ENCODE measurements at places on chromosomes 12 and 14. TPM values are rescaled to one million over a fixed set of nuclear protein-coding genes. Genes with fewer than 3 reads are reported as not detected.

Gene ZNF84
- total RNA-seq = 4.8 TPM

DNA sequence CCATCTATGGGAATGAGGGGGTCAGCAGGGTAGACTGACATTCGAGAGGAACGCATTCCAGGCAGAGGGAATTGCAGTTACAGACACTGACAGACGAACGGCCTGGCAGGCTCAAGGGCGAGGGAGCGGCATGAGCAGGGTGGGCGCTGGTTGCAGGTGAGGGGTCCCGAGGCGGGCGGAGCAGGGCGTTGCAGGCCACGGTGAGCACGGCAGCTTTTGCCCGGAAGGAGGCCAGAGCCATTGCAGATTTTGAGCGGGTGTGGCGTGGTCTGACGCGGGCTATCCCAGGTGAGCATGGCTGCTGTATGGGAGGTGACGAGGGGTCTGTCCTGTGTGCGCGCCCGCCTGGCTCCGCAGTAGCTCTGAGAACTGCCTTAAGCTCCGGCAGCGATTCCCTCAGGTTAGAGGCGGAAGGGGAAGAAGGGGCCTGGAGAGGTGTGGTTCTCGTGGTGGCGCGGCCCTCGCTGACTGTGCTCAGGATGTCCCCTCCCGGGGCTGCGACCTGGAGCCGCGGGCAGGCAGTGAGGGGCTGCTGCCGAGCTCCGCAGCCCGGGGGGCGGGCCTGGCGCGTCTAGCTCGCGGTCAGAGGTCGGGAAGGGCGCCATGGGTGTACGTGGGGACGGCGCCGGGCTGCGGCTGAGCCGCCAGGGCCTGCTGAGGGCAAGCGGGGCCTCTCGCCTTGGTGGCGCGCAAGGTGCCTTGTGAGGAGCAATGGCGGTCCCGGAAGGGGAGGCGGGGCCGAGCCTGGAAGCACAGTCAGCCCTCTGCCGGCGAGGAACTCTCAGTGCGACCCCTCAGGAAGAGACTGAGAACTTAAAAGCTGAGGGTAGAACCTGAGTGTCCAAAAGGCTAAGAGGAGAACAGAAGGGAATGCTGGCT lies 177.1 kb downstream of the CACNA1C start:
- DNase-seq = no peak

DNA sequence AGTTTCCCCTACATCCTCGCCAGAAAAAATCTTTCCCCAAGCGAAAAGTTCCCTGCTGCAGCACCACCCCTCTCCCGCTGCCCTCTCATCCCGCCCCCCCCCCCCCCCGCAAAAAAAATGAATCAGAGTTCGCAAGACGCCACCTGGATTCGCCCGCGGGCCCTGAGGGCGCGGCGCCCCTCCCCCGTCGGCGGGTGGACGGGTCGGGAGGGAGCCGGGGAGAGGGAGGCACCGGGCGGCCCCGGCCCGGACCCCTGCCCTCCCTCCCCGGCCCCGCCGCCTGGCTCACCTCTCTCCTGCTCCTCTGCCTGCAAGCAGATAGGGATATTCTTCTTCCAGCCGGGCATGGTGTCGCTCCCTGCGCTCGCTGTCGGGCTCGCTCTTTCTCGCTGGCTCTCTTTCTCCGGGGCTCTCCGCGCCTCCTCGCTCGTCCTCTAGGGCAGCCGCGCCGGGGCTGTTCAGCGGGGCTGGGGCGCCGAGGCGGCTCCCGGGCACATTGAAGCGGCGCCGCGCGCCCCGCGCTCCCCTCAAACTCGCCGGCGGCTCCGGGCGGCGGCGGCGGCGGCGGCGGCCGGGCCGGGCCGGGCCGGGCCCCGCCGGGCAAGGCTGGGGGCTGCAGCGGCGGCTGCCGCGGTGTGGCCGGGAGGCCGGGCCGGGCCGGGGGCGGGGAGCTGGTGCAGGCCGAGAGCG lies 200.3 kb upstream of the CAND1 start:
- DNase-seq = peak; percentile 49

- DNase-seq = no peak
These were observed 8.0 kb downstream of the LRRC74A start for GRCh38 chr14:76834241-76834661.

DNA sequence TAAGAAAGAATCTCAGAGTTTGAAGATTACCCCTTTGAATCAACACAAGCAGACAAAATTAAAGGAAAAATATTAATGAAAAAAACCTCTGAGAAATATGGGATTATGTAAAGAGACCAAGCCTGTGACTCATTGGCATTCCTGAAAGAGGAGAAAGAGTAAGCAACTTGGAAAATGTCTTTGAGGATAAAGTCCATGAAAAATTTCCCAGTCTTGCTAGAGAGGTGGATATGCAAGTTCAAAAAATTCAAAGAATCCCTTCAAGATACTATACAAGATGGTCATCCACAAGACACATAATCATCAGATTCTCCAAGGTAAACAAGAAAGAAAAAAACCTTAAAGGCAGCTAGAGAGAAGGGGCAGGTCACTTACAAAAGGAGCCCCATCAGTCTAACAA lies 13.3 kb downstream of the SLCO1B1 start:
- no peak for DNase-seq

Gene LRRC10
- not detected for total RNA-seq

DNA sequence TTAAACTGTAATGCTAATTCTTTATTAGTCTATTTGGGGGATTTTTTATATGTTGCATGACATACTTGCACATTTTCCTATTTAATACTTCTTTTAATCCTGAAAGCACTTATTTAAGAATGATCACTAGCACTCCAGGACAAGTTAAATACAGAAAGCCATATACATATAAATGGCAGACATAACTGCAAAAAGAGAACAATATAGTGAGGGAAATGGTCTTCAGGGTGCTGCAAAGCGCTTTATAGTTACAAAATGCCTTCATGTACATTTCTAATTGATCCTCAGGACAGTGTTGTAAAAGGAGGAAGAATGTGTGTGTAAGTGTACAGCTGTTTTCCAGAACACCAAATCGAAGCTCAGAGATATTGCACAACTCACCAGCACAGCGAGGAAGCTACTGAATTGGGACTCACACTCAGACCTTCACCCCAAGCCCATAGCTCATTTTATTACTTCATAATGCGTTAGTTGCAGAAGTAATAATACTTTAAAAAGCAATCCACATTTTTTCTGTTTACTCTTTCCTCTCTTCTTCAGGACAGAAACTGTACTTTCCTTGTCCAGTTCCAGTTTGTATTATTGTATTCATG lies 428.2 kb downstream of the RAD51B start:
- DNase-seq = no peak

Data from MG63 (cell line).